Stimulated activated CD8-positive, alpha-beta memory T cell treated with anti-CD3 and anti-CD28 coated beads, Interleukin-15, amount 100 ng/mL, for 1 hour (primary cell): ENCODE measurements at places on chromosomes 1 and 21.

GRCh38 chr1:31095298-31095981 is 29.9 kb upstream of the PUM1 start:
- DNase-seq: no peak

- no peak for DNase-seq
These were observed 53.2 kb upstream of the RAVER2 start for GRCh38 chr1:64691626-64692025.

- no peak for DNase-seq
These were observed 20.2 kb downstream of the A3GALT2 start for GRCh38 chr1:33300673-33301072.

DNA sequence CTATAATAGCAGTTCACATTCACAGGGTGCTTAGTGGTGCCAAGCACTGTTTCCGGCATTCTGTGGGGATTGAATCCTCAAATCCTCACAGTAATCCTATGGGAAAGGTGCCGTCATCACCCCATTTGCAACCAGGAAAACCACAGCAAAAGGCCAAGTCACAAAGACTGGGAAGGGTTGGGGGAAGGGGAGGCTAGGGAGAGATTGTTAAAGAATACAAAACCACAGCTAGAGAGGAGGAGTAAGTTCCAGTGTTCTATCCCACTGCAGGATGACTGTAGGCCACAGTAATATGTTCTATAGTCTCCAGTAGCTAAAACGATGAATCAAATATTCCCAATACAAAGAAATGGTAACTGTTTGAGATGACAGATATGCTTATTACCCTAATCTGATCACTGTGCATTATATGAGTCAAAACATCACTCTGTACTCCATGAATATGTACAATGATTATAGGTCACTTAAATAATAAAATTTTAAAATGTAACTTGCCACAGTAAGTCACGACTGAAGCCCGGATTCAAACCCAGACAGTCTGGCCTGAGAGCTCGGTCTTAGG is 256.8 kb downstream of the TOMM20 start:
- no peak for DNase-seq

DNA sequence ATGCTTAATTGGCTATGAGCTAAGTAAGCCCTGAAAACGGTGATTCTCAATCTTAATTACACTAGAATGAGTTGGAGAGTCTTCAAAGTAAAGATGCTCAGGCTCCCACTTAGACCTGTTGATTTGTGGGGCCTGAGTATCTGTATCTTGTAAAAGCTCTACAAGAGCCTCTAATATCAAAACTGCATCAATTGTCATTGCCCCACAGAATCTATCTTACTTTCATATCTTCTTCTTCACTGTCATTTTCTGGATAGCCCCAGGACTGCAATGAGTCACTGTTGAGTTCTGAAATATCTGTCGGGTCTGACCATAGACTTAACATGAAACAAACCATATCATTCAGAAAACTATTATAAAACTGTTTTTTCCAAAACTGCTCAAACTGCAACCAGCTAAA is 102.8 kb upstream of the SERTAD4 start:
- DNase-seq: no peak

DNA sequence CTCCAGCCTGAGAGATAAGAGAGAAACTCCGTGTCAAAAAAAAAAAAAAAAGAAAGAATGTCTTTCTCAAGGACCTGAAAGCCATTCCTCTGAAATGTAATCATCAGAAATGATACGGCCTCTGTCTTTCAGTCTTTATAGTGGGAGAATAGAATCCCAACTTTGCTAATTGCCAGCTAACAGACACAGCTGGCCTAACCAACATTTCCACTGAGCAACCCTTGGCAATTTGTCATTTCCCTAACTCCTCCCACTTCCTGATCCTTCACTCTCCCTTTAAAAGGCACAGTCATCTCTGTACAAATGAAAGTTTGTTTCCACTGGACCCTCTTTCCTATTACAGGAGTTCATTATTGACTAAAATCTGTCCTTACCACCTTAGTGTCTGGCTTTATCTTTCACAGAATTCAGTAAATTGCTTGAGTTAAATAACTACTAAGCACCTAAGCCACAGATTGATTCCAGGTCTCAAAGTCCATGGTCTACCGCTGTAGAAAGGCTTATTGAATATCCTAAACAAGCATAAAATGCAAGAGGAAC is 4.3 kb upstream of the CBR1 start:
- no peak for DNase-seq

- no peak for DNase-seq
These were observed 294.9 kb downstream of the LRRIQ3 start for GRCh38 chr1:73903092-73903491.
